T-helper 2 cell (primary cell): ENCODE measurements at places on chromosomes 7 and 10.

DNA sequence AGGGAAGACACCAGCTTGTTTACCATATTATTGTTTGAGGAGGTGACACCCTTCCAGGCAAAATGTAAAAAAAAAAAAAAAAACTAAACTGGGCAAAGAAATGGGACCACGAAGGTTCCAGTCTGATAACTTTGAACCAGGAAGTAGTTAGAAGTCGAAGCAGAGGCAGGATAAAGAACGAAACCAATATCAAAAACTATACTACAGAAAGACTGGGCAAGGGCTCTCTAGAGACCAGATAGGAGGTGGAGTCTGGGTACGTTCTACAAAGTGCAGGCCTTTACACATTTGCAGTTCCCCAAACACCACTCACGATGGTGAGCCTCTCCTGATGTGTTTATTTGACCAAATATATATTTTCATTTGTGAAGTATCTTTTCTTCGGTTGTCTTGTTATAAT lies 125.7 kb upstream of the CDK1 start:
- DNase-seq: no peak

- no peak for DNase-seq
These were observed 45.9 kb downstream of the ZNF503 start for GRCh38 chr10:75355706-75356105.

DNA sequence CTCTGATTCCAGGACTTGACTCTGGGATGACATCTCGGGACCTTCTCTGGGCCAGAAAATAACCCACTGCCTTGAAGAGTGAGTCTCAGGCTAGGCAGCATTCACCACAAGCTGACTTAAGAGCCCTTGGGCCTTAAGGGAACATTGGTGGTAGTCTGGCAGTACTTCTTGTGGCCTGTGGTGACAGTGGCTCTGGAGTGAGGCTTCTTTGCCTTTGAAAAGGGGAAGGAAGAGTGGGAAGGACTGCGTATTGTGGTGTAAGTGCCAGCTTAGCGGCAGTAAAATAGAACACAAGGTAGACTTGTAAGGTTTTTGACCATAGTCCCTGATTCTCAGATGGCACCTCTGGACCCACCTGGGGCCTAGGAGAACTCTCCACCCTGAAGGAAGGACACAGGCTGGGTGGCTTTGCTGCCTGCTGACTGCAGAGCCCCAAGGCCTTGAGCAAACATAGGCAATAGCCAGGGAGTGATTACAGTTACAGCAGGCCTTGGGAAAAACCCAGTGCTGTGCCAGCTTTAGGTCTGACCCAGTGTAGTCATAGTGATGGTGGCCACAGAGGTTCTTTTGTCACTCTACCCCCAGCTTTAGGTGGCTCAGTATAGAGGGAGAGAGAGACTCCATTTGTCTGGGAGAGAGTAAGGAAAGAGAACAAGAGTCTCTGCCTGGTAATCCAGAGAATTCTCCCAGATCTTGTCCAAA lies 483.9 kb downstream of the SH2D4B start:
- DNase-seq: no peak

DNA sequence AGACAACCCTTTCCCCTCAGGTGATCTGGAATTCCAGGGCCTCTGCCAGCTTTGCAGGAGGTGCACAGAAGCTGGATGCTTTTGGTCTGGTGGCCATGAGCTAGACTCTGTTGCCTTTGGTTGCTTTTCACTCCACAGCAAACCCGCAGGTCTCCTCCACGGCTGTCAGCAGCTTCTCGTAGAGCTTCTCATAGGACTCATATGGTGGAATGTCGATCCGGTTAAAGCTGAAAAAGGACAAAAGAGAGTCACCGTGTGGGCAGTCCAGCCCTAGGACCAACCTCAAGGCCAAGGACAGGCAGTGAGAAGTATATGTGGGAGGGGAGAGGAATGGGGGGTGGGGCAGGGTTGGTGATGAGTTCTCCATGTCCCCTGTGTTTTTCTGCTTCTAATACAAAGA lies 113.5 kb downstream of the SMURF1 start:
- DNase-seq: no peak

- DNase-seq: no peak
These were observed 100.2 kb downstream of the AGMO start for GRCh38 chr7:15461576-15461975.

GRCh38 chr10:66102756-66103155 lies 823.1 kb upstream of the LRRTM3 start:
- DNase-seq: no peak

- no peak for DNase-seq
These were observed 435.2 kb upstream of the AUTS2 start for GRCh38 chr7:69162931-69163670.

GRCh38 chr10:118047157-118047719 lies 497 bp upstream of the RAB11FIP2 start:
- no peak for DNase-seq

DNA sequence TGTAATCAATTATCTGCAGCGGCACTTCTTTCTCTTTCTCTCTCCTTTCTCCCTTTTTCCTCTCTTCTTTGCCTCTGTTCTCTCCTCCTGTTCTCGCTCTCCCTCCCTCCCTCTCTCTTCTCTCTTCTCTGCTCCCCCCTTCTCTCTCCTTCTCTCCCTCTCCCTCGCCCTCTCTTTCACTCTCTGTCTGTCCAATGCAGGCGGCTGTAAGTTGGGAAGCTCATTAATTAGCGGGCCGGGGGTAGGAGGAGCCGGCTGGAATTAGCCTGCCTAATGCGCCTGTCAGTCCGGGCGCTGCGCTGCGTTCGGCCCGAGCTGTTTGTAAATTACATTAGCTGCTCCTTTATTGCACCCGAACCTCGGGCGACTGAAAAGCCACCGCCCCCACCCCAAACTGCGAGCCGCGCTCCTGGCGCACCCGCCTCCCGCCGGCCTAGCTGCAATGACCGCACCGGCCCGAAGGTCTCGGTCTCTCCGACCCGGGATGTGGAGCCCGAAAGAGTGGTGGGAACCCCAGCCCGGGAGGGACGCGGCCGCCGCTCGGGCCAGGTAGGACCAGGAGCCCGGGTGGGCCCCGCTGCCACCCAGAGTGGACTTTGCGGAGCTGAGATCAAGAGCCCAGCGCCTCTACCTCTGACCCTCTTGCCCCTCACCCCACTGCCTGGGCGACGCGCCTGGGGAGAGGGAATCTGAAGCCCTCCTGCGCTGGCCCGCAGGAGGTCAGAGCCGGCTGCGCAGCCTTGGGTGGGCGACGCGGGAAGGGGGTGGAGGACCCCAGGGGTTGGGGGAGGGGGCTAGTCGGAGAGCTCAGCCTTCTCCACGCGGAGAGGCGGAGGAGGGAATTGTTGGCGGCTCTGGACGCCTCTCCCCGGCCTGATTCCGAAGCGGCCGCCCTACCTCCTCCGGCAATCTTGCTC lies at the start of gene LBX1:
Gene LBX1, minus strand, starts transcription at position 198 of the 917 bp plus-strand sequence. CDS start 648 bp downstream, outside the sequence.
- no peak for DNase-seq

GRCh38 chr10:7409045-7409731 lies 1.6 kb downstream of the SFMBT2 start:
- DNase-seq: peak; percentile 40

- DNase-seq: no peak
These were observed 214.1 kb downstream of the TFEC start for GRCh38 chr7:115816318-115816974.

GRCh38 chr10:80260295-80261243 lies 28.9 kb downstream of the MAT1A start:
- DNase-seq: no peak

DNA sequence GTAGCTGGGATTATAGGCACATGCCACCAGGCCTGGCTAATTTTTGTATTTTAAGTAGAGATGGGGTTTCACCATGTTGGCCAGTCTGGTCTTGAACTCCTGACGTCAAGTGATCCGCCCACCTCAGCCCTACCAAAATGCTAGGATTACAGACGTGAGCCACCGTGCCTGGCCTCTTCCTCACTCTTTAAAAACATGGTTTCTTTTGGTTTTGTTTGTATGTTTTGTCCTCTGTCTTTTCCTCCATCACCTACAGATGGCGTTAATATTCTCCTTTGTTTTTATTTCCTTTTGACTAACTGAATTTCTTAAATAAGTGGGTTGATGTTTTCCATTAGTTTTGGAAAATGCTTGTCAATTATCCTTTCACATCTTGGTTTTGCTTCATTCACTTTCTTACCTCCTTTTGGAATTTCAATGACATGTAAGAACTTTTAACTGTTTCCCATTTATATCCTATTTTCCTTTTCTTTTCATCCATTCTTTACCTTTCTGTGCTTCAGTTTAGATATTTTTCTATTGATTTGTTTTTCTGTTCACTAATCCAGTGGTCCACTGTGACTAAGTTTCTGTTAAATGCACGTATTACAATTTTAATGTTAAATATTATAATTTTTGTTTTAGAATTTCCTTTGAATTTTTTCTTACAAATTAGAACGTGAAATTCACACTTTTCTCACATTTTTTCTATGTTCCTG lies 104.1 kb downstream of the ZNF467 start:
- DNase-seq: no peak

DNA sequence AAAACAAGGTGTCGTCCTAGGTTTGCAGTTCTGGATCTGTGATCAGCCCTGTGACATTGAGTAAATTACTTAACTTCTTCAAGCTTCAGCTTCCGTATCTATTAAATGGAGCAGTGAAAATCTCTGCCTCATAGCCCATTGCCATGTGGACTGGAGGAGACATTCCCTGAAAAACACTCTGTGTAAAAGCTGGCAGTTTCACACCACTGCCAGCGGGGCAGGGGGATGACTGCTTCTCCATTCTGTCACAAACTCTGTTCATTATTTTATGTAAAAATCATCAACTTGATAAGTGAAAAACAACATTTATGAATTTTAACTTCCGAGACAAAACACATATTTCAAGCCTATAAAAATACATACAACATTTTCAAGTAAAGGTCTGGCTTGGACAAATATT lies 234.7 kb downstream of the BMPER start:
- no peak for DNase-seq

GRCh38 chr10:132774902-132775863 lies 10.8 kb downstream of the NKX6-2 start:
- DNase-seq: no peak

DNA sequence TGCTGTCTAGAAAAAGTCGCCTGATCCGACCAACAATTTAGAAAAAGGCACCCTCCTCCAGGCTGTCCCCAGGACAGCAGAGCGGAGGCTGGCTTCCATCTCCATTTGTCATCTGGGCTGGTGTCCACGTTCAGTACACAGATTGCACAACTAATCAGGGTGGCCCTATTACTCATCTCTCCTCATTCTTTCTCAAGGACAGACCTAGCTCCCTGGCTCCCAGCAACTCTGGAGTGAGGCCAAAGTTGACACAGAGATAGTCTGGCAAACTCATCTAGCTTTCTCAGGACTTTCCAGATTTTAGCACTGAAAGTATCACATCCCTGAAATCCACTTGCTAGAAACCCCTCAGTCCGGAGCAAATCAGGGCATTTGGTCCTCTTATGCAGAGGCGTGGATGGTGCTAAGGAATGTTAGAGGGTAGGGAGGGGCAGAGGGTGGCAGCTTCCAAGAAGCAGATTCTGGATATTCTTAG lies 75.1 kb downstream of the DNAH11 start:
- no peak for DNase-seq

DNA sequence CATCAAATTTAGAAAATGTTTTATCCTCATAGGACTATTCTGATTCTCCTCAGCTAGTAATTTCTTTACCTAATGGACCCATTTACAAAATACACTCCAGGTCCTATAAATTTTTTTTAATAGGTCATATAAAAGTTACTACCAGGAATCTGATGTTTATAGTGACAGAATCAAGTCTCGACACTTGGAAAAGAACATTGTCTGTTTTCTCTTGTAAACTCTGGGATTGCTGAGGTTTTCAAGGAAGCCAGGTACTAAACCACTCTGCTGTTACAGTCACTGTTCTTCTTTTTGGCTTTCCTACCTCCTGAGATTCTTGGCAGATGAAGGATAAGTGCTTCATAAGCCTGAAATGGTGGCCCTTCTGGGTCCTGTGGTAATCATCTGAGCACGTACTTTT lies 493.1 kb downstream of the AUTS2 start:
- DNase-seq: no peak

DNA sequence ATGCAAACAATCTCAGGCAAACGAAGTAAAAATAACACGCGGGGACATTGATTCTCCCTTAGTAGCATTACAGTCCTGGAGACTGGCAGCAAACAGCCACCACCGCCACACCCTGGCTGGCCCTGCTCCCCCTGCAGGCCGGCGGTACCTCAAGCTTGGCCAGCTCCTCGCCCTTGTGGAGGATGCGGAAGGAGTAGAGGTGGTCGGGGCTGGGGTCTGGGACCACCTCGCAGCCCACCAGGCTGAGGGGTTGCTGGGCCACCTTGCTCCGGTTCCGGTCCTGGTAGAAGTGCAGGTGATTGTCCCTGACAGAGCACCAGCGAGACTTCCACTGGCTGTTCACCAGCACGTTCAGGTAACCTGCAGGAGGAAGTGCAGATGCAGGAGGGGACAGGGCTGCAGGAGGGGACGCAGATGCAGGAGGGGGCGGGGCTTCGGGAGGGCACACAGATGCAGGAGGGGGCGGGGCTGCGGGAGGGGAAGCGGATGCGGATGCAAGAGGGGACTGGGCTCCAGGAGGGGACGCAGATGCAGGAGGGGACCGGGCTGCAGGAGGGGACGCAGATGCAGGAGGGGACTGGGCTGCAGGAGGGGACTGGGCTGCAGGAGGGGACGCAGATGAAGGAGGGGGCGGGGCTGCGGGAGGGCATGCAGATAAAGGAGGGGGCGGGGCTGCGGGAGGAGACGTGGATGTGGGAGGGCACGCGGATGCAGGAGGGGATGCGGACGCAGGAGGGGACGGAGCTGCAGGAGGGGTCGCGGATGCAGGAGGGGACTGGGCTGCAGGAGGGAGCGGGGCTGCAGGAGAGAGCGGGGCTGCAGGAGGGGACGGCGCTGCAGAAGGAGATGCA lies 65.7 kb downstream of the VWA2 start:
- peak; percentile 33 for DNase-seq

GRCh38 chr10:26914898-26915297 lies 54.1 kb upstream of the ABI1 start:
- DNase-seq: no peak

GRCh38 chr7:54813398-54813797 lies 54.4 kb upstream of the SEC61G start:
- no peak for DNase-seq

DNA sequence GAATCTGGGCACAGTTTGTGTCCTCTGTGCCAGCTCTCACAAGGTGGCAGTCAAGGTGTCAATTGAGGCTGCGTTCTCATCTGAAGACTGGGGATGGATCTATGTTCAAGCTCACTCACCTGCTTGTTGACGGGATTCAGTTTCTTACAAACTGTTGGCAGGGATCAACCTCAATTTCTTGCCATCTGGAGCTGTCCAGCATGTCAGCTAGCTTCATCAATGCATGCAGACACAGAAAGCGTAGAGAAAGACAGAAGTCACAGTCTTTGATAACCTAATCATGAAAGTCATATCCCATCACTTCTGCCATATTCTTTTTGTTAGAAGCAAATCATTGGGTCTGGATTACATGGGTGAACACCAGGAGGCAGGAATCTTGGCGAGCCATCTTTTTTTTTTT lies 32.0 kb upstream of the WAPL start:
- DNase-seq: no peak

DNA sequence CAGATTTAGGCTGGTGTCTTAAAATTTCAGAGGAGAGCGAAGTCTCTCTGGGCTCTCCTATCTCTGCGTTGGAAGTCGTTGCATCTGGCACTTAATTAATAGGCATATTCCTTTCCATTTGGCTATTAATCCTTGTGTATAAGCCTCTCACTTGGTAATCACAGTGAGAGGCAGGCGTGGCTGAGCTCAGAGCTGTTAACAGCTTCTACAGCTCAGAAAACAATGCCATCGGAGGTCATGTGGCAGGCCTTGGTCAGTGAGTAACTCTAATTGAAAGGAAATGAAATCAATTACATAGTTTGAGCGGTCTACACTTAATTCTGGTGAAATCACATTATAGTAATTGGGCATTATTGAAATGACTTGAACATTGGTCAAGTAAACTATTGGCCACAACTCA lies 135.1 kb downstream of the DPY19L1 start:
- no peak for DNase-seq
